ENCODE measurements at places on chromosomes 5 and 9.

DNA sequence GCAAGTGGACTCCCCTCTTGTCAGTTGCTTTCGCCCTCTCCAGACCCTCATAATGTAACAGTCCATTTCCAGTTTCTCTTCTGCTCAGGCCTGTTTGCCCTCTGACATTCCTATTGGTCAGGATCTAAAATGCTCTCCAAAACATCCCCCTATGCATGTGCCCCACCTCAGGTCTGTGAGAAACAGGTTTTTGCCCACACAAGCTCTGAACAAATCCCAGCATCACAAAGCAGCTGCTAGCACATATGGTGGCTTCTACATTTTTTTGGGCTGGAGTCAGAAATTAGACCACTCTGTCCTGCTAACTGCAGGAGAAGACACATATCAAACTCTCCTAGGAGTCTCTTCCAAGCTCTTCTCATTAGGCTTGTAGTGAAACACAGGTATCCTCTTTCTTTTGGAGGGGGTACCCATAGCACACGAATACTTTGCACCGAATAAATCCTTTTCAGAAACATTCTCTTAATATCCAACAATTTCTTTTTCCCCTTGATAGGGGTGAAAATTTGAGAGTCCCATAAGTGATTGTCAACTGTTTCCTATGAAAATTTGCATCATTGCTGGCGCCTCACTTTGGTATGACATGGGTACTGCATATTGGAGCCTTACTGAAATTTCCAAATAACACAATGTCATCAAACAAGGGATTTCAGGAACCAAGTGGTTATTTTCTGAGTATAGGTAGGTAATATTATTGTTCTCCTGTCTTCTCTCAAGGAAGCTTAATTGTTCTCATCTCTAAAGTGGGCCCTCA, 19.3 kb upstream of the HSPA9 start:
- no peak for DNase-seq

- no peak for DNase-seq
Measured at GRCh38 chr9:124353811-124354274, 61.4 kb downstream of the PSMB7 start.

DNA sequence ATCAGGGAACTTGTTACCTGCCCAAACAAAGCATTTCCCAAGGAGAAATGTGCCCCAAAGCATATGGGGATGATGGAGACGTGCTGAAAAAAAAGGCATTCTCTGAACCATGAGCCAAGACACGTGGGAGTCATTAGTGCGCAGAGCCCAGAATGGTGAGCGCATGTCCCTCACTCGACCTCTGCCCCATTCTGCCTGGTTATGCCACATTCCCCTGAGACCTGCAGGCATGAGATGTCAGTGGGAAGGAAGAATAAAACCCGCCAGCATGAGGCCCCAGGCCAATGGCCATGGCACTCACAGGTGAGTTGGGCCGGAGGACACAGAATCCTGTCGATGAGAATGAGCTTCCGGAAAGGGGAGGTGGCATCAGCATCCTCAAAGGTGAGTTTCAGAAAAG, 228.9 kb downstream of the CDK5RAP2 start:
- no peak for DNase-seq

- no peak for DNase-seq
Measured at GRCh38 chr9:84412654-84413053, 72.1 kb upstream of the SLC28A3 start.

- DNase-seq = no peak
Measured at GRCh38 chr9:78207319-78207718, 28.6 kb upstream of the CEP78 start.

DNA sequence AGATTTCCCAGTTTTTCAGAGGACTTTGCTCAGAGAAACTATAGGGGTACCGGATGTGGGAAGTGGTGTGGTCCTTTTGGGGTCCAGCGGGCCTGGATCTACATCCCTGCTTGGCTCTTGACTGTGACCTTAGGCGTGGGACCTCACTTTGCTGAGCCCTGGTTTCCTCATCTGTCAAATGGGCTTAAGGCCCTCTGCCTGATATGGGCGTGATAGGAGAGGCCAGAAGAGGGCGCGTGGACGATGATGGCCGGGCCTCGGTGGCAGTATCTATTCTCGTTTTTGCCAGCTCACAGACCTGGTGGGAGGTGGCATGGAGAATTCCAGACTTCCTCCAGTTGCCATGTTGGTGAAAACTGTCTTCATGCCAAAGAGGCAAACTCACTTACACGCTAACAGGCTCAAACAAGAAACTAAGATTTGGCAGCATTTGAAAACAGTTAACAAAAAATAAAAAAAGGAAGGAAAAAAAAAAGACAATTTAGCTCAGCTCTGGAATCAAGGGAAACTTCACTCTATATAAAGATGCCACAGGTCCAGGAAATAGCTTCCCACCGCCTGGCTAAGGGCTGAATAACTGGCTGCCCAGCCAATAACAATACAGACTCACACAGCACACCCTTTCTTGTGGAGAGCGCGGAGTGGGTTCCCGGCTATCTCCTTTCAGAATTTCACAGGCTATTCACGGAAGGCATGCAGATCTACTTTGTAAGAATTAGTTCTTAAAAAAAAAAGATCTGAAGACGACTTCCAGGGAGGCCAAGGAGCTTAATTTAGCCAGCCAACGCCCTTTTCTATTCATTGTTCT, 1.7 kb downstream of the SH3PXD2B start:
- DNase-seq = peak; percentile 11

DNA sequence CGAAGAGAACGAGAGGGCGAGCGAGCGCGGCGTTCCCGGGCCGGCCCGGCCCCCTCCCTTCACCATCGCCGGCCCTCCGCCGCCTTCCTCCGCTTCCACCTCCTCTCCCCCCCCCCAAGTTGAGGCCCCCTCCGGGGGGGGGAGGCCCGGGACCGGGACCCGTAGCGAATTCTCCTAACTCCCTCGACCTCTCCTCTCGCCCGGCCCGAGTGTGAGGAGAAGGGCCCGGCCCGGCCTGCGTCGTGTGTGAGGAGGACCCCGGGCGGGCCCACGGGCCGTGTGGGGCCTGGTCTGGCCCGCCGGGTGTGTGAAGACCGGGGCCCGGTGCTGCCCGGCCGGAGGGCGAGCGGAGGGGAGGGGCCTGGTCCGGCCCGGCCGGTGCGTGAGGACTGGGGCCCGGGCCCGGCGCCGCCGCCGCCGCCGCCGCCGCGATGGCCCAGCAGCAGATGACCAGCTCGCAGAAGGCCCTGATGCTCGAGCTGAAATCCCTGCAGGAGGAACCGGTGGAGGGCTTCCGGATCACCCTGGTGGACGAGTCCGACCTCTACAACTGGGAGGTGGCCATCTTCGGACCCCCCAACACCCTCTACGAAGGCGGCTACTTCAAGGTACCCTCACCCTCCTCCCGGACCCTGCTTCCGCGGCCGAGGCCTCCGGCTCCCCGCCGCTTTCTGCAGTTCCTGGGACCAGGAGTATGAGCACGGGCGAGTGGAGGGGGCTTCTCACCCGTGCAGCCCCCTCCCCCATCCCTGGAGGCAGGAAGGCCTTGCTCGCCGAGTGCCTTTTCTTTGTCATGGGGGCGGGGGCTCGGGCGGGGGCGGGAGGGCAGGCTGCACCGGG, 587 bp downstream of the UBE2R2 start:
- peak; percentile 71 for DNase-seq

DNA sequence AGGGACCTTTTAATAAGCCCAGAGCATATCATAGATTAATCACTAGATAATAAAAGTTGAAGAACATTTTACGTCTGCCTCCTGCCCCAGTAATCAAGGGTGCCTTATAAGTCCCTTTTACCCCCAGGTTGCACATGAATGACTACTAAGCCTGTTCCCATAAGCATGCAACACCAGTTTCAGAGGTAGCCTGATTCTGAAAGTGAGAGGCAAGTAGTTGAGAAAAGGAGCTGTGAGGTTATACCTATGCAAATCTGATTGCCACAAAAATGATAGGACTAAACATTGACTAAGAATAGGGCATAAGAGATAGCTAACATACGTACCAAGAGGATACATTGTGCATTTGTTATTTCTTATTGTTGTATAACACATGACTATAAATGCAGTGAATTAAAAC, 681.9 kb downstream of the ISL1 start:
- no peak for DNase-seq

DNA sequence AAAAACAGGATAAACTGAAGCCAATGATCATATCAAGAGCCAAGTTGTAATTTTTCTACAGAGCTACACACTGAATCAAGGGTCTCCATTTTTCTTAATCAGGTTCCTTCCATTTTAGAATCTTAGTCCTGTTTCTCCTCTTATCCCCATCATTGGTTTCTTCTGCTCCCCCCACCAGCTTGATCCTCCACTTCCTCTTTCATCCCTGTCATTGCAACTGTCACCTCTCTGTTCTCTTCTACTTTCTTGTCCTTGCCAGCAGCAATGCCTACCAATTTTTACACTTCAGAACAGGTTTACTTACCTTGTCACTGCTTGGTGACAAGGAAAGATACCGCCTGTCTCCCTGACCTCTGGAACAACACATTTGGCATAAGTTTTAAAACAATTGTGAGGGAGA, 97.3 kb downstream of the CFAP90 start:
- no peak for DNase-seq

GRCh38 chr9:69620731-69621130, 51.4 kb downstream of the APBA1 start:
- DNase-seq = no peak

- DNase-seq = no peak
Measured at GRCh38 chr5:59874675-59875074, 18.9 kb downstream of the PDE4D start.

DNA sequence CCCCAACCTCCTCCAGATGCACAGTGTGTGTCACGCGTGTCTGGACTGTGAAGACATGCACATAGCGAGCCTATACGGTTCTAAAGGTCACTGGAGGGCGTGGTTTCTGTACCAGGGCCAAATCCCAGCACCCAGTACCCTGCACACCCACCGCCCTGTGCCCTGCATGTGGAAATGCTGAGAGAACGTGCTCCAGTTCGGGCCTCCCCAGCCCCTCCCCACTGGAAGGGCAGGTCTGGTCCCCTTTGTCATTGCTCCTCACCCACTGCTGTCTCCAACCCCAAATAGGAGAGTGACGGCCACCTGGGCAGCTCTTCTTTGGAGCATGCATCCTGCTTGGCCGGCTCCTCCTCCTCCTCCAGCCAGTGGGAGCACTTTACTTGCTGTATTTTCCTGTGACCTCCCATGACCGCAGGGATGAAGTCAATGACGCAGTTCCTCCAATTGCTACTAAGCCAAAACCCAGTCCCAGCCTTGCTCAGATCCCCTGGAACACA, 116.7 kb downstream of the WNK2 start:
- DNase-seq = no peak

- peak; percentile 82 for DNase-seq
Measured at GRCh38 chr9:38008168-38009034, 60.6 kb downstream of the SHB start.

- no peak for DNase-seq
Measured at GRCh38 chr5:83740741-83741140, 20.1 kb upstream of the HAPLN1 start.

- DNase-seq = no peak
Measured at GRCh38 chr5:154885439-154885838, 27.0 kb downstream of the CNOT8 start.

DNA sequence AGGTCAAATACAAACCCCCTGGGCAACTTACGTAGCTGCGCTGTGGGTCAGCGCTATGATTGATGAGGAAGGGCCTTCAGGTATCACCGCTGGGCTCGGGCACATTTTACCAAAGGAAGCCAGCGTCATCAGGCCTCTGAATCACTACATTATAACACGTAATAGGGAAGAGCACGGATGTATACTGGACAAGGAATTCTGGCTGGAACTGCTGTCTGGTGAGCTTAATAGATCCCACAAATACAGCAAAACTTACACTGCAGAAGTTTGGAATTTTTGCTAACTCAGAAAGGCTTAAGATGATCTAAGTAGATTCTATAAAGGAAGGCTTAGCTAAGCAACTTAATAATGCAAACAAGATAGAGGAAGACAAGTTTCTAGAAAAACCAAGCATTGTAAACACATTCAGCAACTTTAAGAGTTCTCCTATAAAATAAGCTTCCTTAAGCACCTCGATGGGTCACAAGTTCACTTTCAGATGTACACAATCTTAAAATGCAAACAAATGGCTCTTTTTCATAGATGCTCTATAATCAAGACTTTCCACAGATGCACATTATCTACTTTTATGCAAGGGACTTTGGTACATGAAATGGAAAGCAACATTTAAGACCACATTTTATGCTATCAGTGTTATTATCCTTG, 360.1 kb upstream of the PANK3 start:
- no peak for DNase-seq

DNA sequence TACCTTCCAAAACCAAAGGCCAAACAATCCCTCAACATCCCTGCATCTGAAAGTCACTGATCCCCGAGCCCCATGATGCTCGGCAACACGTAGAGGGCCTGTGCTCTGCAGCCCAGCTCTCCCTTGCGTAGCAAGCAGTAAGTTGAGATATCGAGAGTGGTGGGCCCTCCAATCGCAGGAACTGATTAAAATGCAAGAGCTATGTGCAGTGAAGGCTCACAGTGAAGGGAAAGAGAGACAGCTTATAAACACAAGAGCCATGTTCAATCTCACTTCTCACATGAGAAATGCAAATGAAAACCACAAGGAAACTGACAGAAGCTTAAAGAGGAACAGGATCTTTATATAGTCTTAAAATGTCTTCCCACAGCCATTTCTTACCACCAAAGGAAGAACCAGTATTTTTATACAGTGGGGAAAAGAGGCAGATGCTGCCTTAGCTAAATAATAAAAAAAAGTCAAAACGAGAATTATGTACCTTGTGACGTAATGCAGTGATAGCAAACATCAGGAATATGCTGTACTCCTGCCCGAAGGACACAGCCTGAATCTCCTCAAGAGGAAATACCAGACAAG, 24.6 kb downstream of the TTF1 start:
- DNase-seq = no peak

DNA sequence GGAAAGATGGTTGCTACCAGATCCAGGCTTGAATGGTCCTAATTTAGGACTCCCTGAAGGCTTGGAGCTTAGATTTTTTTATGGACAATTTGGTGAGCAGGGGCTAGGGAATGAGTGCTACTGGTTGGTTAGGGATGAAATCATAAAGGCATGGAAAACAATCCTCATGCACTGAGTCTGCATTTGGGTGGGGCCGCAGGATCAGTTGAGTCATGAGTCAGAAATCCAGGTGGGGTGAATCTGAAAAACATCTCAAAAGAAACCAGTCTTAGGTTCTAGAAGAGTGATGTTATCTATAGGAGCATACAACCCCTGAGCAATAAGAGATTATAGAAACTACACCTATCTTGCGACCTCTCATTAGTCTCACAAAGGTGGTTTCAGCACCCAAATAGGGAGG, 300.0 kb downstream of the KIF4B start:
- no peak for DNase-seq

- DNase-seq = no peak
Measured at GRCh38 chr5:63957617-63958016, 4.6 kb downstream of the HTR1A start.

- no peak for DNase-seq
Measured at GRCh38 chr9:75878488-75878860, 12.0 kb upstream of the PCSK5 start.
